Spinal cord (tissue), 10 donors: ENCODE measurements at places on chromosomes 1 and 21.

DNA sequence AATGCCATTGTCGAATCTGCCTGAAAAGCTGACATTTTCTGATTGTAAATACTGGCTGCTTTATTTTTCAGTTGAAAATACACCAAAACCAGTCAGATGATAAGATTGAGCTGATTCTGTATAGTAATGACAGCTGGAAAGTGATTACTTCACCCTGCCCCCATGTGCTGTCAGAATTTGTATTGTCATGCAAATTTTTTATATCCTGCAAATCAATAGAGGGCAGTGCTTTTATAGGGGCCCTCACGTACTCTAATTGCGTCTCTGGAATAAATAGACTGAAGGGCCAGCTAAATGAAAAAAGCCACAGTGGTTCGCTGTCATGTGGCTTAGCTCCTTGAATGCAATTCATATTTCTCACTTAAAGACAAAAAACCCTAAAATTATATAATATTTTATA is 208.6 kb downstream of the LHX8 start:
- DNase-seq = no peak

DNA sequence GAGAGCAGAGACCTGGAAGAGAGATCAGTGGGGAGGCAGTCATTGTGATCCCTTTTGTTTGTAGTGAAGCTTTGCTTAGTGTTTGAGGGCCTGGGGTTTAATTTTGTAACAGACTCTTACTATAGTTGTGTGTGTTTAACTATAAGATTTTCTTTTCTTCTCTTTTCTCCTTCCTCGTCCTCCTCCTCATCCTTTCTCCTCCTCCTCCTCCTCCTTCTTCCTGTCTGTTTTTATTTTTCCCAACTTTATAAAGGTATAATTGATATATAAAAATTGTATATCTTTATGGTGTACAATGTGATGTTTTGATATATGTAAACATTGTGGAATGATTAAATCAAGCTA is 71.2 kb upstream of the MACF1 start:
- no peak for DNase-seq

GRCh38 chr1:28521502-28522164 is 15.8 kb downstream of the RCC1 start:
- no peak for DNase-seq

GRCh38 chr1:6246497-6247467 is 2.8 kb downstream of the HES3 start:
- DNase-seq = peak; percentile 80

DNA sequence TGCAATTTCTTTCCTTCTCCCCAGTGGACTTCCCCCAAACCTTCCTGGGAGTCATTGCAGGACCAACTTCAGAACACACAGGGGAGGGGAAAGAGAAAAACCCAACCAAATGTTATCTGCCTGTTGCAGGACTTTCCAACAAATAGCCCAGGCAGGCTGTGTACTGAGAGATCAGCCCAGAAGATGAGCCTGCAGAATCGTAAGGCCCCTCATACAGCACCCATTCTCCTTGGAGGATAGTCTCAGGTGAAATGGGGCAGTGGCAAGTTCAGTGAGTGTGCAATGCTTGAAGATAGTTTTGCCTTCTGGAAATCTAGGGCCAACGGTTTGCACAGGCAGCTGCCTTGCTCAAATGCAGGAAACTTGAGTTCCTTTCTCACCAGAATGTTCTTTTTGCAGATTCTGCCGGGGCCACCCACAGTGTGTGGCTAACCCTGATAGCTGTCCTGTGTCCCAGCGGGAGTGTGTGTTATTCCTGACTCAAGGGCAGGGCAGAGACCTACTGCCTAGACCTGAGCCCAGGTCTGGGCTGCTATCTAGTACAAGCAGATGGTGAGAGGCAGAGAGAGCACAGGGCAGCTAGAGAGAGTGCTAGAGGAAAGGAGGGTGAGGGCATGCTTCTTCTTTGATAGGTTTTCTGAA is 48.8 kb downstream of the GADD45A start:
- no peak for DNase-seq
